Amygdala (tissue), 56 donors: ENCODE measurements at places on chromosomes 3 and 15.

DNA sequence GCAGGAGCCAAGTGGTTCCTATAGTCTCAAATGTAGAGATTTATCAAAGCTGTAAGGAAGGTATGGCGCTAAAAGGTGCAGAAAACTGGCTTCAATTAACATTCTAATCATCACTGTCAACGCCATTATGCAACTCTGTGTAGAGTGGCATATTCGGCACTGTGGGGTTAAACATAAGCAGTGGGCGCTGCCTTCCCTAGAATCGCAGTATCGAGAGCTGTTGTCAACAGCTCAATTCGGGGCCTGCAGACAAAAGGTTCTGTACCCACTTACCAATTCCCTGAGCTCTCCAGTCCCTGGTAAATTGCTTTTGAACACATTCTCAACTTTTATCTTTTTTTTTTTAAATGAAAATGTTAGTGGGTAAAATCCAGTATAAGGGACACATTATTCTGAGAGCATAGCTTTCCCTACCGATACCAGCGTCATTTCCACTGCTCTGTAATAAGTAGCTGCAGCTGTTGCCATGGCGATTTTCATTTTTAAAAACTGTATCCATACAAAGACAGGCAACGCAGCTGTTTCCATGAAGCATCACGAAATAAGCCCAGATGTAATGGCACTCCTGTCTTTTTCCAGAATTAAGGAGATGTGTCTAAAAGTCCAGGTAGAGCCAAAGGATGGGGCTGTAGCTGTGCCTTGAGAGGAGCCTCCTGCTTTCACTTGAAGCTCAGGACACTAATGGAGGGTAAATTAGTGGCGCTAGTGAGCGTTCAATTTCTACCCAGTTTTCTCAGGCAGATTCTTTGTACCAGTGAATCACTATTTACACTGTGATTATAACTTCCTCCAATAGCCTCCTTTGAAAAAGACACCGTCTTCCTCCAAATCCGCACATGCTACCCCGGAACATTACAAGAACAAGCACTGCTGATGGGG, 250.3 kb downstream of the SLC9A9 start:
- no peak for DNase-seq

- no peak for DNase-seq
Observed at GRCh38 chr3:177792311-177793030, 595.2 kb upstream of the TBL1XR1 start.

- no peak for DNase-seq
Observed at GRCh38 chr3:136171097-136171542, 25.0 kb downstream of the MSL2 start.

- no peak for DNase-seq
Observed at GRCh38 chr15:89482139-89482538, 14.2 kb downstream of the RHCG start.

GRCh38 chr3:111598139-111598538, 3.0 kb upstream of the ZBED2 start:
- DNase-seq: no peak

- no peak for DNase-seq
Observed at GRCh38 chr15:36133742-36134141, 445.7 kb upstream of the CDIN1 start.

- DNase-seq: no peak
Observed at GRCh38 chr15:91885714-91886270, 32.3 kb downstream of the SLCO3A1 start.
